Astrocyte (in vitro differentiated cells and primary cell): ENCODE measurements at places on chromosomes 7 and 10. TPM values are rescaled to one million over a fixed set of nuclear protein-coding genes. Genes with fewer than 3 reads are reported as not detected.

The NKX1-2 gene
- 0.07 TPM in 1 of 2 replicates, not detected in the other for total RNA-seq

The CYP3A4 gene
- total RNA-seq = not detected in 2 replicates

The CACNA2D1 gene
- total RNA-seq = 53.4 and 65.4 TPM in 2 replicates

The FGL2 gene
- not detected in 2 replicates for total RNA-seq

The EN2 gene
- not detected in 2 replicates for total RNA-seq

- no peak overlapping the region for H3K27ac ChIP-seq
- H3K36me3 ChIP-seq = no peaks in the 10 kb centered on the region
- H3K4me3 ChIP-seq = no peak overlapping the region
- H3K27me3 ChIP-seq = no peaks in the 10 kb centered on the region
- no peaks in the 10 kb centered on the region for H3K4me1 ChIP-seq
These were observed 254.3 kb upstream of the LRRTM3 start for GRCh38 chr10:66671562-66671961.

- H3K27me3 ChIP-seq = no peaks in the 10 kb centered on the region
- no peak for DNase-seq
- no peak overlapping the region for H3K4me3 ChIP-seq
- no peak overlapping the region for H3K27ac ChIP-seq
- no peaks in the 10 kb centered on the region for H3K4me1 ChIP-seq
These were observed 14.0 kb upstream of the ITGB8 start for GRCh38 chr7:20316706-20317105.
